ENCODE measurements at places on chromosomes 6 and 20.
A peak's percentile ranks its signal among the peaks of the same experiment; 100 is the strongest.

DNA sequence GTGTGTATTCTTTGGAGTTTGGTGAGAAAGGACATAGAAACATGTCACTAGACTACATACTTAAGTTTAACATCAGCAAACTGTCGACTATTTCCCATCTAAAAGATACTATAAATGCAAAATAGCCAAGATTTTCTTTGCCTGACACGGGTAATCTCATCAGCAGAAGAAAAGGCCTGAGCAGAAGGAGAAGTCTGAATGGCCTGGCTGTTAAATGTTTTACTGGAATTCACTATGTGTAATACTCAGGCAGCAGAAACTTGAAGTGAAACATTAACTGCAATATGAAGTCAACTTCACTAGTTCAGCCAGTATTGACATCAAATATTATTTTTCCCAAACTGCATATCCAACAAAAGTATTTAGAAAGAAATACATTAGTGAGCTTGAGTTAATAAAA lies 6.4 kb upstream of the DSE start:
- no peak for DNase-seq

- peak; percentile 53 for DNase-seq
Measured at GRCh38 chr6:30720738-30721197, 616 bp downstream of the TUBB start.

DNA sequence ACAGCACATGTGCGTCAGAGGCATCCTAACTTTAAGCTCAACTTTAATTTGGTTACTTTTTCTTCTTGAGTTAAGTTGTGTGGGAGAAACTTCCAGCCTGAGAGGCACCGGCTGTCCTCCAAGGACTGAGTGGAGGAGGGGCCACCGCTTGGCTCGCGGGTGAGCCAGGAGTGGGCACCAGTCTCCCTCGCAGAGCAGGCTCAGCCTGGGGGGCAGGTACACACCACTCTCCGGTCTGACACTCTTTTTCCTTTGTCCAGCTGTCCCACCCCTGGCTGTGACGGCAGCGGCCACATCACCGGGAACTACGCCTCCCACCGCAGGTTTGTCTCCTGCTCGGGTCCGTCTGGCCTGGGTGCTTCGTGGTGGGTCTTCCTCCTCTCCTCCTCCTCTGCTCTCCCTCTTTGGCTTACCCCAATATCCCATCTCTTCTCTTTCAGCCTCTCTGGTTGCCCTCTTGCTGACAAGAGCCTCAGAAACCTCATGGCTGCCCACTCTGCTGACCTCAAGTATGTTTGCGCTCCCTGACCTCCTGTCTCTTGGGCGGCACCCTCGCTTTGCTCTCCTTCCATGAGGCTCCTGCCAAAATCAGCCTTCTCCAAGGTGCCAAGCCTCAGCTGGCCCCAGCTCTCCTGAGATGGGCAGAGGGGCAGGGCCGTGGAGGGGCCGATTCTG lies 32.6 kb upstream of the PCMTD2 start:
- DNase-seq: no peak

DNA sequence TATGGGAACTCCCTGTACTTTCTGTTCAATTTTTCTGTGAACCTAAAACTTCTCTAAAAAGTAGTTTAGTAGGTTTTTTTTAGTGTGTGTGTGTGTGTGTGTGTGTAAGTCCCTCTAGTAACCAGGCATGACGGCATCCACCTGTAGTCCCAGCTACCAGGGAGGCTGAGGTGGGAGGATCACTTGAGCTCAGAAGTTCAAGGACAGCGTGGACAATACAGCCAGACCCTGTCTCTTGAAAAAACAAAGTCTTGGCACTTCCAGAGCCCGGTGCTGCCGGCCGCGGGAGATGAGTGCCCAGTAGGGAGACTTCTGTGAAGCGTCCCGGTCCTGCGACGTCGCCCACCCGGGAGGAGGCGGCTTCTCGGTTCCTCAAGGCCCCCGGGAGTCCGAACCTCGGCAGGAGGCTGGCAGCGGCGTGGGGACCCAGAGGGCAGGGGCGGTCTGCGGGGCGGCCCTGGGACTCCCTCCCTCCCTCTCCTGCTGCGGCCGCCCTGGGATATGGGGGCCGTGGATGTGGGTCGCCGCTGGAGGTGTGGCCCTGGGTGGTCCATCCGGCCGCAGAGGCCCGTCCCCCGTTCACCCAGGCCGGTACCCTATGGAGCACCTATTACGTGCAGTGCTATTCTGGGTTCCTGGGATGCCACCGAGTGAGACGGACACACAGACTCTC lies 78.0 kb upstream of the SIRPG start:
- no peak for DNase-seq

DNA sequence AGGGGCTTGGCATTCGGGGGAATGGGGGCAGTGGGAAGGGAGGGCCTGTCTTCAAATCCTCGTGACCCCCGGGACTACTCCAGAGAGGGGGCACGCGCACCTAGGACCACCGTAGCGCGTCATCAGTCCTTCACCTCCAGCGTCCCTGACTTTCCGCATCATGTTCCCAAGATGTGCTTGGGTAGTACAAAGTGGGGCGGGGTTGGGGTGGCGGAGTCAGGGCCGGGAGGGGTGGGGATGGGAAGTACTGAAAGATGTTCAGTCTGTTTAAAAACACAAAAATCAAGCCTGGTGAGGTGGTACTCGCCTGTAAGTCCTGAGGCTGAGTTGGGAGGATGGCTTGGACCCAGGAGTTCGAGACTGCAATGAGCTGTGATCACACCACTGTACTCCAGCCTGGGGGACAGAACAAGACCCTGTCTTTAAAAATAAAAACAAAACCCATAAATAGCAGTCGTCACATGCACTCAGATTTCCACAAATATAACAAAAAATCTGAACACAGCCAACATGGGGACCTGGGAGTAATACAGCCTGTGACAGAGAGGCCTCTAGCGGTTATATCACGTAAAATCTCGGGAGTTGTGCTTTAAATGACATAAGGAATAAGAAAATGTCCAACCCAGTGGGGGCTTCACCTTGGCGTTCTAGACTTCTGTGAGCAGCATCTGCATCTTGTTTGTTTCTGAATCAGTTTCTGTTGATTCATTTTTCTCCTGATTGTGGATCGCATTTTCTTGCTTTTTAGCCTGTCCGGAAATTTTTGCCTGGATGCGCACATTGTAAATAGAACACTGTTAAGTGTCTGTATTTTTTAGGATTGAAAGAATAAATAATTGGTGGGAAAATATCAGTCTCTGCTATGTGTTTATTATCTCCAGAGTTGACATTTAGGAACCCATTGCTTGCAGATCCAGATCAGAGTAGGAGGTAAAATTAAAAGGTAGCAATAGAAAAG lies 698 bp upstream of the LRP11 start:
- DNase-seq: peak; percentile 87

DNA sequence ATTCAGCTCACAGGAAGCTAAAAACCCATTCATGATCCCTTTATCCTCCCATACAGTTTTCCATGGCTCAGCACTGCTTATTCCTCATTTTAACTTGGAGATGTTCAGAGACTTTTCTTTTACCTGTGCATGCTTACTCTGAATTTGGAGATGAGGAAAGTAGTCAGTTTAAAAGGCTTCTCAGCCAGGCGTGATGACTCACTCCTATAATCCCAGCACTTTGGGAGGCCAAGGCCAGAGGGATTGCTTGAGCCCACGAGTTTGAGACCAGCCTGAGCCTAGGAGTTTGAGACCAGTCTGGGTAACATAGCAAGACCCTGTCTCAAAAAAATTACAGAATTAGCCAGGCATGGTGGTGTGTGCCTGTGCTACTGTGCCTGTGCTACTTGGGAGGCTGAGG lies 30.3 kb upstream of the TMEM217 start:
- no peak for DNase-seq

DNA sequence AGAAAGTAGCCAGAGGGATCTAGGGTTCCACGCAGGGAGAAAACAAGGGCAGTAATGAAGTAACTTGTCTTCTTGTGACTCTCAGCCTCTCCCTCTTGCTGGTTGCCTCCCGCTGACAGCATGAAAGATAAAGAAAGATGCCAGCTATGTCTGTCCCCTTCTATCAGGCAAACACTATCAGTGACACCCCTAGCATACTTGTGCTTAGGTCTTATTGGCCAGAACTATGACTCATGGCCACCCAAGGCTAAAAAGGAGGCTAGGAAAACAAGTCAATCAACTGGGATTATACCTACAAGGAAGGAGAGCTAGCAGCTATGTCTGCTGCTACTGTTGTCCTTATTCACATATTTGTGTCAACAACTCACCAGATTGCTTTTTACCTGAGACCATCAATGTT lies 206.8 kb upstream of the SOX4 start:
- DNase-seq: no peak

GRCh38 chr6:109514946-109515345 lies 31.9 kb upstream of the ZBTB24 start:
- DNase-seq: no peak

- peak; percentile 37 for DNase-seq
Measured at GRCh38 chr20:64161356-64162238, 2.7 kb upstream of the MYT1 start.

DNA sequence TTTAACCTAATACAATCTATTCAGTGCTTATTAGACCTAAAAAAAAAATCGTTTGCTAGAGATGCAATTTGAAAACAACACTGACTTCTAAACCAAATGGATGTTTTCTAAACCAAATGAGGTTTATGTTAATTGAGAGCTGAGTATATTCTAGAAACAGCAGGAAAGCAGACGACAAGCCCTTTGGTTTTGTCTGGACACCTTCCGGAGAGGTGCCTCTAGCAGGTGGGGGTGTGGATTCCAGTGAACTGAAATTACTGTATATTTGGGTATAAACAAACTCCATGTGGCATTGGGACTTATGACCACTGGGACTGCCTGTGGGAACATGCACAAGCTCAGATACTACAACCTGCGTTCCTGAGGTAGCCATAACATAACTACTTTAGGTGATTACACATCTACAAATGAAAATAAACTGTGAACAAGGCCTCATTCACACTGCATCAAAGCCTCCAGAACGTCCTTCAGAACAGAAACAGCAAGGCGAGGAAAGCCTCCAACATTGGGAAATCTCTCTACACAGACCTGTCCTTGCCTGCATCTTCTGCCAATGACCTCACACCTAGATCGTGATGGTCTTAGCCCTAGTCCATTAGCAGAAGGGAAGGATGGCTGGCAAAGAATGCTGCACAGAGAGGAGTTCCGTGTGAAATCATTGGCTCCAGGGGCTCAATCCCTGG lies 206.8 kb upstream of the FOXQ1 start:
- DNase-seq: no peak

- DNase-seq: no peak
Measured at GRCh38 chr6:23589811-23590210, 536.2 kb upstream of the NRSN1 start.

GRCh38 chr6:12479881-12480280 lies 189.7 kb downstream of the EDN1 start:
- DNase-seq: no peak

DNA sequence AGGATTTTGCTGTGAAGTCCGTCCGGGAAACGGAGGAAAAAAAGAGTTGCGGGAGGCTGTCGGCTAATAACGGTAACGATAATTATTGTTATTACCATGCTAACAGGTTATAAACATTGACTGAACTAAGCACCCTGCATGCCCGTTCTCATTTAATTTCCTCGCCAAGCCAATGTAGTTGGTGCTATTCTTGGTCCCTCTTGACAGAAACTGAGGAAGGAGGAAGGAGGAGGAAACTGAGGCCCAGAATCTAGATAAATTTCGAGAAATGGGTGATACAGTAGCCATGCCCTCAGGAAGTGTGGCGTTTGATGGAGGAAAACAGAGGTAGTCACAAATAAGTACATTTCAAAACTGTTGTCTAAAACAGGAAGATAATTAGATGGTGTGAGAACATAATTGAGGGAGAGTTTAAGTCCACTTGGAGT lies 474 bp downstream of the TPX2 start:
- DNase-seq: no peak

GRCh38 chr6:18260448-18261106 lies 3.8 kb downstream of the DEK start:
- peak; percentile 24 for DNase-seq

DNA sequence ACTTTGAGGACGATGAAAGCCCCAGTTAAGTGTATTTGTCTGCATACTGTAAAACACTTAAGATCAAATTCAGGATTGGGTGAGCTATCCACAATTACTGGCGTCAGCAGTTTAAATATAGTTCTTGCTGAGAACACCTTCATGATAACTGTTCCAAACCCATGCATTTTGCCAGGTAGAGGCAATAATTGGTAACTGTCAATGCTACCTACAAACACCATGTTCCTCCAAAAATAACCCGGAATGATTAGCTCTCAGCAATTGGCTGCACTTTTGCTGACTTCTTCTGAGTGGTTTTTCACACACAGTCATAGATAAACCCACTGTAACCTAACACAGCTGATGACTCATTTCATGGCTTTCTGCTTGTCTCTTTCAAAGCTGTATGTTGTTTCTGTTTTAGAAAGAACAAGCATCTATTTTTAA lies 1358.6 kb upstream of the GJE1 start:
- DNase-seq: peak; percentile 18

DNA sequence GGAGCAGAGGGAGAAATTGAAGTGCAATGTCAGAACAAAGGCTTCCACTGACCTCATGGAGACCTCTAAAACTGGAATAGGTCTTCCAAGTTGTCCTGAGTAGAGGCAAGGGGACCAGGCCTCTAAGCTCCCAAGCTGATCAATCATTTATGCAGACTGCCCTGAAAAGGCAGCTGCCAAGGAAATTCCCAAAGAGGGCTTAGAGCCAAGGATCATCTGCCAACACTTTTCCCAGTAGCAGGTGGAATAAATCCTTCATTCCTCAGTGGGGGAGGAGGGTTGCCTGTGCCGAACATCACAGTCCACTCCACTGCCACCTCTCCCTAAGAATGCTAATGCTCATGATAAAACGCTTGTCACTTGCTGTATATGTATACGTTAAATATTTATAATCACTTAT lies 29.3 kb upstream of the RALY start:
- DNase-seq: no peak

GRCh38 chr6:150600010-150600300 lies 270 bp downstream of the PLEKHG1 start:
- no peak for DNase-seq

DNA sequence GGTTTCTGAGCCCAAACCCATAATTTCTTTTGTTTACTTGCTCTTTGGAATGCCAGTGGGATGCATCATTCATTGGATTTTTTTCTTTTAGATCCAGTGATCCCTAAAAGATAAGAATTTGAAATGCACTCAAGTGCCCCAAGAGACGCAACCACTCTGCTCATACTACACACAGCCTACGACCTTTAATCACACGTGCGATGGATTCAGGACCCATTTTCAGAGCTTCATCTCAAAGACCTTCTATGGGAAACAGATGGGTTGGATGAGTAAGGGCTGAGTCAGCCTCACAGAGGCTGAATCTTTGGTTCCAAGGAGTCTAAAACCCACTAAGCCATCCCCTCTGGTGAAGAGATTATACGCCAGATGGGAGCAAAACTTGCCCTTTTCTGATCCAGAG lies 265.5 kb upstream of the EXOC2 start:
- no peak for DNase-seq

DNA sequence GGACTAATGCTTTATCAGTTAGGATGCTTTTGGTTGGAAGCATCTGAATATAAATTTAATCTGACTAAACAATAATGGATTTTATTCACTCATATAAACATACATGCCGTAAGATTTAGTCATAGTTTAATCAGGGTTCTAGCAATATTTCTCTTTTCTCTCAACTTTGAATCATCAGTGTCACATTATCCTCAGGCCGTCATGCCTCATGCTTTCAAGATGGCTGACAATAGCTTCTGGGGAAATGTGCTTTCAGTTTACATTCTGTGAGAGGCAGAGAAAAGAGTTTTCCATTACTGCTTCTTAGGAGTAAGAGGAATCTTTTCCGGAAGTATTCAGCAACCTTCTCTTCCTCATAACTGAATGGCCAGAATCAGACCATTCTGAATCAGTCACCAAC lies 162.2 kb downstream of the GJA1 start:
- no peak for DNase-seq

Measured in Kasumi-1 (cell line).